ENCODE measurements at places on chromosomes 6 and 20.

DNA sequence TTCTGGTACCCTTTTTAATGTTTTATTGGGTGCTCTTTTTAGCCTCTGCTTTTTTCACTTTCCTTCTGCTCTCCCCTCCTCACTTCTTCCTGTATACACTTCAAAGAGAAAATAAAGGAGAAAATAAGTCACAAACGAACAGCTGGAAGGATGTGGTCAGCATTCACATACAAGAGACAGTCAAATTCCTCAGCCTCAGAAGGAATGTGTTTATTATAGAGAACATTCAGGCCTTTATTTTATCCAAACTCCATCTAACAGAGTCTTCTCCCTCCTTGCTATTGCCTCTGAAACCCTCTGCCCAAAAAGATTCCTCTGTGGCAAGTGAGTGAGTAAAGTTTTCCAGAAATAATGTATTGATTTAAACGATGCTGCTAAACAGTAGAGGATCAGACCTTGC is 490.4 kb downstream of the FRK start:
- peak; percentile 13 for DNase-seq

- peak; percentile 27 for DNase-seq
Measured at GRCh38 chr6:31037682-31038081, 27.4 kb downstream of the MUC22 start.

DNA sequence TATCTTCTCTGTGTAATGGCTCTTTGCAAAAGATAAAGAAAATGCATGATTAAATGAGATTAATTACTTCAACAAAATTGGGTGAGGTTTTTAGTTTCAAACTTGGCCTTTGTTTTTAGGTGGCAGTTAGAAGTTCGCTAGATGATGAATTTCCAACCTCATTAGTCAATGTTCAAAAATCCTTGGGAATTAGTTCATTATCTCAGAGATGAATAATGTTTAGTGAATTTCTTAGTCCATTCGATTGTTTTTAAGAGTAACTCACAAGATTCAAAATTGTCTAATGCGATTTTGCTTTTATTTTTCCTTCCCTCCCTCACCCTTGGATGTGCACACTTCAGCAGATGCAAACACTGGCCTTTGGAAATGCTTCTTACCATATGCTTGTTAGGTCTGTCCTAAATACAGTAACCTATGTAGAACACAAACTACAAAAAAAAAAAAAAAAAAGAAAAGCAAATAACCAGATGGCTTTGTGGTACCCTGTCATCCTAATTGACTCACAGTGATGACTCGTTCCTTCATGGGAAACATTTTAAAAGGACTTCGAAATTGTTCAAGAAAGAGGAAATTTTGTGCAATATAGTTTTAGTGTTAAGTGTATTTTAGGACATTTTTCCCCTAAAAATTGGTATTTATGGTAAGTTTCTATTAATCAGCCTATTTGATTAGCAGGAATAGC is 66.7 kb downstream of the FAM229B start:
- no peak for DNase-seq

GRCh38 chr20:46119547-46119946 is 1.4 kb downstream of the CD40 start:
- DNase-seq, result no peak

- peak; percentile 81 for DNase-seq
Measured at GRCh38 chr6:150068720-150069648, at the start of gene ULBP3. ULBP3 (minus strand) TSS chr6:150069121; CDS start chr6:150069066, 55 bp downstream.

- no peak for DNase-seq
Measured at GRCh38 chr6:39770446-39770845, 21.7 kb upstream of the DAAM2 start.
